ENCODE measurements at places on chromosomes 3 and 15.

- DNase-seq: no peak
Observed at GRCh38 chr3:42351207-42351606, 59.2 kb downstream of the LYZL4 start.

DNA sequence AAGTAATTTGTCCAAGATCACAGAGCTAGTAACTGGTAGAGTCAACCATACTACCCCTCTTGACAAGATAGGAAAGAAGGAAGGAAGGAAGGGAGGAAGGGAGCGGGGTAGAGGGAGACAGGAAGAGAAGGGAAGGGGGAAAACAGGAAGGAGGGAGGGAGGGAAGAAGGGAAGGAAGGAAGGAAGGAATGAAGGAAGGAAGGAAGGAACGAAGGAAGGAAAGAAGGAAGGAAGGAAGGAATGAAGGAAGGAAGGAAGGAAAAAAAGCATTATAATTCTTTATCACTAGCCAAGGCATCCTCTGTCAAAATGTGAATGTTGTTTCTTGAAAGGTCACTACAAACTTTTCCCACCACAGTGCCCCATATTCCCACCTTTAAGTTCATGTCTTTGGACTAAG is 223.6 kb downstream of the SHQ1 start:
- DNase-seq: no peak

DNA sequence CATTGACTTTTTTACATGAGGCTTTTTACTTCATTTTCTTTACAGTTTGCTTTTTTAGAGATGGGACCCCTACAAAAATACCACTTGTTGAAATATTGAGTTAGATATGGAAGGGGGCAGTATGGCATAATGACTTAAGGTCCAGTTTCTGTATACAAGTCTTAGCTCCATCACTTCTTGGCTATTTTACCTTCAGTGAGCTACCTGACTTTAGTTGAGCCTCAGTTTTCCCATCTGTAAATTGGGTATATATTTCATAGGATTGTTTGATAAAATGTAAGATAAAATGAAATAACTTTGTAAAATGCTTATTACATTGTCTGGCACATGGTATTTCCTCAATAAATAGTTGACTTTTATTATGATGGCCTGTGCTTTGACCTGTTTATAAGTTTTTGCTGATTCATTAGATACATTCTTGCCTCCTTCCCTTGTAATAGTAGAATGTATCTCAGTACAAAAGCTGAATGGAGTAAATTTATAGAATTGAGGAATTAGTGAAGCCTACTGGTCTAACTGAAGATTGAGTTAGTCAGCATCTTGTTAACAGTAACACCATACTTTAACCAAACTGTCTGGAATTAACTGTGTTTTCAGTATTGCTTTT is 27.6 kb downstream of the TBC1D23 start:
- no peak for DNase-seq

DNA sequence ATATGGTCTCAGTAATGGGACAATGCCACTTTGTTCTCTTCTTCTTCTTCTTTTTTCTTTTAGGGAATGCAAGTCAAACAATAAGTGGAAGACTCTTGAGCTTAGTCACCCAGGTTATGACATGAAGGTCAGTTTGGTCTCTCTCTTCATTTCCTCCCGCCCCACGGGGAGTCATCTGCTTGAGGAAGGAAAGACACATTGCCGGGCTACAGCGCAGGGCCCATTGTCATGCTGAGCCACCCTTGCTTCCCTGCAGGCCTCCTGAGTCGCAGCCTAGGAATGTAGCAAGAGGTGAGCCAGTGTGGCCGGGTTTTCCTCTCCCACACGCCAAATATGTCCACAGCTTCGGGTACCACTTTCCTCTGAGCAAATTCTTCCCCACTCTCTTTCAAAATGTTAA is 47.6 kb downstream of the RAP2B start:
- peak; percentile 29 for DNase-seq

DNA sequence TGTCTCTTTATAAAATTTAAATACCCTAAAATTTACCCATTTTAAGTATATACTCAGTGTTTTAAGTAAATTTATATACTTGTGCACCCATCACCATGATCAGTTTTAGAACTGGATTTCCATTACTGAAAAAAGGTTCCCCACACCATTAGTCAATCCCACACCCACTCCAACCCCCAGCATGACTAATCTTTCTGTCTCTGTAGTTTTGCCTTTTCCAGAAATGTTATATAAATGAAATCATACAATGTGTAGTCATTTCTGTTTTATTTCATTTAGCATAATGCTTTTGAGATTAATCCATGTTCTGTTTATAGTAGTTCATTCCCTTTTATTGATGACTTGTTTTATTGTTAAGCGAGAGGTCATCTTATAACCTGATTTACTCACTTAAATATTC is 66.1 kb upstream of the LIMD1 start:
- no peak for DNase-seq

DNA sequence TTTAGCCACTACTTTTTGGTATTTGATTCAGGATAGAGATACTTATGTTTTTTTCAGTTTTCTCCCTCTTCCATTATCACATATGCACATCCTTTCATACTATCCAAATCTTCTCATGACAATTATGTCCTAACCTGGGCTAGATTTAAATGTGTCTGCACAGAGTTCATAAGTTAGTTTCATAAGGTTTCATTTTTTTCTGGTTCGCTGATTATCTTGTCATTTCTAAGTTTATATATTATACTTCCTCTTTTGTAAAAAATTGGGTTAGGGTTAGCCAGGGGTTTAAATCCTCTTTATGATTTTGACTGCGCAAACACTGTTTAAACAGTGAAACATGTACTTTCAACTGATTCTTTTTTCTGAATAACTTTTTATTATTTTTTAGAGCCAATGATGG is 148.6 kb downstream of the SST start:
- no peak for DNase-seq

DNA sequence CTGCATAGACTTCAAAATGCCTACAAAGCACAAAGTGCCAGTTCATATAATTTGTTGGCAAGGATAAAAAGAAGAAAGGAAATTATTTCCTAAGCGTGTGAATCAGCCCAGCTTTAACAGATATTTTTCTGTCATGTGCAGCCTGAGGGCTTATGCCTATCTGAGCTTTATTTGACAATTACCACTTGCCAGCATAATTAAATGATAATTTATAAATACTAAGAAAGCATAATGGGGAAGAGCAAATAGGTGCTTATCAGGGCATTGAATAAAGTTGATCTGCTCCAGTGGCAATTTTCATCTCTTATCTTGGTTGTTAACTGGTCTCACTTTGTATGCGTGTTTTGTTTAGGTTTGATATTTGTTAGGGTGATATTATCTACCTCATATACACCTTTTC is 313.4 kb upstream of the DNAJC19 start:
- DNase-seq: no peak

DNA sequence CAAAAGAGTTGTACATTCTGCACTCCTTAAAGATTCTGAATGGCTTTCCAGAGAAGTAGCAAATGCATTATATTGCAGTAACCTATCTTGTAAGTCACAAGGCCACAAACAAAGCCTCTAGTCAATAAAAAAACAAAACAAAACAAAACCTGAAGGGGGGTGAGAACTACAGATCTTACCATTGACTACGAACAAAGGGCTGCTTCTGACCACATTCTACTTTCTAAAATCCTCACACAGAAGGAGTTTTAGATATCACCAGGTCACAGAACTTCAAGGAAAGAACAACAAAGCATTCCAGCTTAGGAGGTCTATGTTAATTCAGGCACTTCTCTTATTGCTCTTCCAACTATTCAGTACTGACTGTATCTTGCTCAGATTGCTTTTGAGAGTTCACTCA is 343.0 kb downstream of the ZBTB20 start:
- no peak for DNase-seq

GRCh38 chr3:156341332-156341731 is 213.6 kb downstream of the SSR3 start:
- DNase-seq: no peak

GRCh38 chr3:127685708-127686511 is 13.2 kb downstream of the ABTB1 start:
- DNase-seq: no peak

- no peak for DNase-seq
Observed at GRCh38 chr3:196284396-196284795, 3.1 kb downstream of the PCYT1A start.

GRCh38 chr15:82978438-82978837 is 7.6 kb upstream of the RAMAC start:
- no peak for DNase-seq

DNA sequence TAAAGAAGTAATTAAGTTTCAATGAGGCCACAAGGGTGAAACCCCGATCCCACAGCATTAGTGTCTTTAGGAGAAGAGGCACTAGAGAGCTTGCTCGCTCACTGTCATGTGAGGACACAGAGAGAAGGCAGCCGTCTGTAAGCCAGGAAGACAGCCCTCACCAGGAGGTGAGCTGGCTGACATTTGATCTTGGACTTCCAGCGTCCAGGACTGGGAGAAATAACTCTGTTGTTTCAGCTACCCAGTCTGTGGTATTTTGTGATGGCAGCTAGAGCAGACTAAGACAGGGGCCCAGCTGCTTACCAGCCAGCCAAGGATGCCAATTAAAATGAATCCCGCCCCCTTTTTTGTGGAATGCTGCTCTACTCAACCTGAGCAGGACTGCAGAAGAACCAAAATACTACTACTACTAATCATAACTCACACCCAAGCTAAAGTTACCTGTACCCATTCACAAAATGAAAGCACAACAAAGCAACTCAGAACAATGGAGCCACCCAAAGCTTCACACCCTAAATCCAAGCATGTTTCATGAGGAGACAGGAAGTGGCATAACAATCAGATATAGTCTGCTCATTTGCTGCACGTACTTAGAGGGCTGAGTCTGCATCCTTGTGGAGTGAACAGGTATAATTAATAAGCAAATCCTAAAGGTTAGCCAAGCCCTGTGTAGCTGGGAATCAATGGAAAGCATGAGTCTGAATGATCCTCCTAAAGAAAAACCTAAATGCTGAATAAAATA is 35.6 kb upstream of the RHCG start:
- no peak for DNase-seq

- peak; percentile 78 for DNase-seq
Observed at GRCh38 chr15:77870195-77871065, 207.1 kb downstream of the TBC1D2B start.

DNA sequence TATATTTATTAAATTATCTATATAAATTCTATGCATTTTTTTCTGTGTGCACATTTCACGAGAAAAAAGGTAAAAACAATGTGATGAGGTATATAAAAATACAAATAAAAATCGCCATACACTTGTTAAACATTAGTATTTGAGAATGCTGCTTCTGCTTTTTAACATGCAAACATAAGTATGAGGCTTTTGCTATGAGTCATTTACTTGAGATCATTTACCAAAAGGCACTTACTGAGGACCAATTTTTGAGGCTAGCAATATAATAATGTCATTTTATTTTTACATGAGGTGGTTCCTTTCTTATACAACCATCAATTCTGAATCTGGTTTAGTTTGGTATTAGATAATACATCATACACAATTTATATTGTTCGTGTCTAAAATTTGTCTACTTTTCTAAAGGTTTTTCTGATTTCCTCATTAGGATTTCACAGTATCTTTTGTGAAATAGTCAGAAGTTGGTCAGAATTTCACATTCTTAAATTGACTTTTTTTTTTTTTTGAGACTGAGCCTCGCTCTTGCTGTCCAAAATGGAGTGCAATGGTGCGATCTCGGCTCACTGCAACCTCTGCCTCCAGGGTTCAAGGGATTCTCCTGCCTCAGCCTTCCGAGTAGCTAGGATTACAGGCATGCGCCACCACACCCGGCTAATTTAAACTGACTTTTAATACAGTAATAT is 25.6 kb downstream of the DCUN1D1 start:
- no peak for DNase-seq

DNA sequence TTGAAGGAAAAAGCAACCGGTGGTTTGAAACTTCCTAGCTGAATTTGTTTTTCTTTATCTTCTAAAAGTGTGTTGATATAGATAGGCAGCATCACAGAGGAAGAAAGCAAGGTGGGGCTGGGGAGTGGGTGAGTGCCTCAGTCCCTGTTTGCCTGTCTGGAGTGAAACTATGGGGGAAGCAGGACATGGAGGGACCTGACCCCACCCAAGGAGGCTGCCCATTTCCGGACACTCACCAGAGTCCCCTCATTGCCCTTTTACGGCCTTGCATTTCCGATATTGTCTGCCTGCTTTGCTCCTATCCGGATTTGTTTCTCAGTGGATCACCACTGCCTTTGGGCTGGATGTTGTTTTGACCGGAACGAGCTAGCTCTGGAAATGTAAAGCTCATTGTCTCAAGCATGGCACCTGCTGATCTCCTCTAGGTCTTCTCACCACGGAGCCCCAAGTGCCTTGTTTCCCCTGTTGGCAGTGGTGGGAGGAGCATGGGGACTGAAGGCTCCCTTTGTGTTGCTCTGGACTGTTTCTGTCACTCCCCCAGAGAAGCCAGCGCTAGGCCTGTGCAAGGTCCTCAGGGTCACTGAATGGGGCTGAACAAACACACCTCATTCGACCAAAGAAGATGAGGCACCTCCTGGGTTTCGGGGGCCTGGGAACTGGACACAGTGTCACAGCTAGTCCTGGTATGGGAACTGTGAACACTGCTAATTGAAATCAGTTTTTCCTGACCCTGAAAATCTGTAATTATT is 7.0 kb downstream of the CLDN11 start:
- DNase-seq: no peak

DNA sequence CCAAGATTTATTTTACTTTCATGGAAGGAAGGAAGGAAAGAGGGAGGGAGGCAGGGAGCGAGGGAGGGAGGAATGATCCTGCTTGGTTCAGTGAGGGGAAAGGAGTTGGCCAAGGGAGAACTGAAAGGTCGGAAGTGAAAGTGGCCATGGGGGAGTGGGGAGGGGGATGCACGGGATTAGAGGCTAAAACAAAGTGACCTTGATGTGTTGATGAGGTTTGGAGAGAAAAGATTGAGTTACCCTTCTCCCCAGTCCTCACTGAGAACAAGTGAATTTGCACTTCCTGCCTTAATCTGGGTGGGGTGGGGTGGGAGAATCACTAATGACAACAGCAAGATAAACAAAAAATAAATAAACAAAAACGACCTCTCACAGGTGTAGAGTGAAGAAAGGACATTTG is 212.0 kb upstream of the TLE3 start:
- DNase-seq: no peak

DNA sequence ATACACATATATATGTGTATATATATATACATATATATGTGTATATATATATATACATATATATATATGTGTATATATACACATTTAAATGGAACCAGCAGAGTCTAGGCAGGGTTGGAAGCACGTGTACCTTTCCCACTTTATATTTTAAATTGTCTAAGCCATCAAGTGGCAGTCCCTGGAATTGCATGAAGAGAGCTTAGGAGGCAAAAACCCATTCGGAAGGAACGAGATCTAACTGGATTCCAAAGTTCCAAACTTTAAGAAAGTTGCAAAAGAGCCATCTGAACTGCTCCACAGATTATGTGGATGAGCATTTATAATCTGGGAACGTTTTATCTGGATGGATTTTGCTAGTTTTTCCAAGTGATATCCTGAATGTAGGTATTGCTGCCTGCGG is 186.5 kb downstream of the FOXP1 start:
- DNase-seq: peak; percentile 59
